ENCODE measurements at places on chromosomes 2 and 18. TPM values are rescaled to one million over a fixed set of nuclear protein-coding genes. Genes with fewer than 3 reads are reported as not detected.

The C2orf76 gene
- total RNA-seq = 5.8 TPM

GRCh38 chr2:96325884-96326255 is 753 bp downstream of the ITPRIPL1 start:
- DNase-seq = no peak
- peak overlapping the region; percentile 70 for H3K4me3 ChIP-seq
- no peak overlapping the region for H3K27ac ChIP-seq
- peaks cover 53% of the 10 kb centered on the region for H3K27me3 ChIP-seq

DNA sequence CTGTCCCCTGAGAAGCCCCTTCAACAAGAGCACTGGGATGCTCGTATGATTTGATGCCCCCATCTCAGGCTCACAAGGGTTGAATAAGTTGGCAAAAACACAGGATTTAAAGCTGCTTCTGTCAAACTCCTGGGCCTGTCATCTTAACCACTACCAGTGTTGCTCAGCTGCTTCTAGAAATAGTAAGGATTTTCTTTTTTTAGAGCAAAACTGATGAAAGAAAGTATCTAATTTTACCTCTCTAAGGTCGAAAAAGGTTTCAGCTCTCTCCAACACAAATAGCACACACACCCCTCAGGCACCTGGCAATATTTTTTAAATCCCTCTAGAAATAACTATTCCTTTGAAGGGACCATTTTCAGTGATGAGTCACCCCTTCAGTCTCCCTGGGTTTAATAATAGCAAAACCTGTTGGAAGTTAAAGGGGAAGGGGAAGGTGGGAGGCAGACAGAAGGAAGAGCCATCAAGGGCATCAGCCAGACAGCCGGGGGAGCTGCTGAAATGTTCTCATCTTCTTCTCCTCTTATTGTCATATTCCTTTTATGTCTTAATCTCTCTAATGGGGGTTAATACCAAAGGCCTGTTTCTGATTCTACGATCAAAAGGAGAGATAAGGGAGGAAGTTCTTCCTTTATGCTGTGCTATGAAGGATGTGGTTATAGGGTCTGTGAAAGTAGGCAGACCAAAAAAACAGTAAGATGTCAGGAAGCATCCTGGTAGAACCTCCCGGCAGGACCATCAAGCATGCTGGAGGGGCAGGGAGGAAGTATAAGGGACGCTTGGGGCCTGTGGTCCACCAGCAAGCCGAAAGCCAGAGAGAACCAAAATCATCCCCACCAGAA is 31.9 kb upstream of the SLC35G4 start:
- H3K4me1 ChIP-seq = no peaks in the 10 kb centered on the region
- H3K4me3 ChIP-seq = no peak overlapping the region
- H3K36me3 ChIP-seq = no peaks in the 10 kb centered on the region
- no peaks in the 10 kb centered on the region for H3K27me3 ChIP-seq

DNA sequence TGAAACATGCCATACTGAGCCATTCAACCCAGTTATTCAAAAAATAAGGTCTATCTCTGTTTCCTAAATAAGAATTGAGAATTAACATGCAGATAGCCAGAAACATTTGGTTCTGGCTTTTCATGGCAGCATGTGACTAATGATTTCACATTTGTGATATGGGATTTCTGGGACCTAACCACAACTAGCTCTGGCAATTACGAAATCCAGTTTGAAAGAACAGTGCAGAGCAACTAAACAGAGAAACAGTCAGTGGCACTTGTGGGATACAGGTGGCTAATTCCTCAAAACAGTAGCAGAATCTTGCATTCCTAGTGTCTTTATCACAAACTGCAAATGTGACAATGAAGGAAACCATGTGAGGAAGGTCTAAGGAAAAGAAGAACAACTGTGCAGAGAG is 637.8 kb upstream of the CHAC2 start:
- peaks cover 11% of the 10 kb centered on the region for H3K4me1 ChIP-seq
- no peaks in the 10 kb centered on the region for H3K27me3 ChIP-seq
- H3K36me3 ChIP-seq = no peaks in the 10 kb centered on the region
- H3K4me3 ChIP-seq = no peak overlapping the region
- no peak overlapping the region for H3K27ac ChIP-seq

DNA sequence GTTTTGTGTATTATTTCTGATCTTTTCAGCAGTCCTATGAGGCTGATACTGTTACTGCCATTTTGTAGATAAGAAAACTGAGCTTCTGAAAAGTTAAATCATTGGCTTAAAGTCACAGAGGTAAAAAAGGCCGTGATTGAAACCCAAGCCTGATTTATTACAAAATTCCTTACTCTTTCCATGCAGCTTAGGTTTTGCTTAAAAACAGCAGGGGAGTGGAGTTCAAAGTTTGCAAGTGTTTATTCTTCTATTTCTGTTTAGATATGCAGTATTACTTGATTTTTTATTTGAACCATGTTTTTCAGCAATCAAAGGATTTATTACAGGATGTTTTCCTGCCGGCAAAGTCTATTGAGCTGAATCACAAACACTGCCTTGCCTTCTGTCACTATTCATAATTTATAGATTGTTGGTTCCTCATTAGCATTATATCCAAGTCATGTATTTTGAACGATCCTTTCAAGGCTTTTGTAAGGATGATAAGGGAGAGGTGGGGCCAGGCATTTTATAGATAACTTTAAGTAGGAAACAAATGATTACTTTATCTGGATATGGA is 31.9 kb upstream of the MSTN start:
- H3K27me3 ChIP-seq = no peaks in the 10 kb centered on the region
- DNase-seq = no peak
- no peak overlapping the region for H3K4me3 ChIP-seq
- H3K36me3 ChIP-seq = no peaks in the 10 kb centered on the region
- no peak overlapping the region for H3K27ac ChIP-seq
- no peaks in the 10 kb centered on the region for H3K4me1 ChIP-seq

DNA sequence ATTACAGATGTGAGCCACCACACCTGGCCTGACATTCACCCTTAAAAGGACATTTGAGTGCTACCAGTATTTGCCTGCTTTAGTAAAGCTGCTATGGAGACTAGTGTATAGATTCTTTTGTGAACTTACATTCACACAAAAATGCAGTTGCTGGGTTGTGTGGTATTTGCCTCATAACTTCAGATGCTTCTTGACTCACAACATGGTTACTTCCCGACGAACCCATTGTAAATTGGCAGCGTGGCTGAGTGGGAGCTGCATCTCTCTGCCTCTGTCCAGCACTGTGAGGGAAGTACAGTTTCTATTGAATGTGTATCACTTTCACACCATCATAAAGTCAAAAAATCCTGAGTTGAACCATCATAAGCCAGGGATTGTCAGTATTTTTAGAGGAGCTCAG is 56.9 kb downstream of the RRM2 start:
- no peak for DNase-seq
- H3K27ac ChIP-seq = no peak overlapping the region
- no peak overlapping the region for H3K4me3 ChIP-seq
- H3K4me1 ChIP-seq = no peaks in the 10 kb centered on the region

The MBD2 gene
- total RNA-seq = 41.2 TPM

Data from GM23338 (cell line).